ENCODE measurements at places on chromosomes 12 and 14.

DNA sequence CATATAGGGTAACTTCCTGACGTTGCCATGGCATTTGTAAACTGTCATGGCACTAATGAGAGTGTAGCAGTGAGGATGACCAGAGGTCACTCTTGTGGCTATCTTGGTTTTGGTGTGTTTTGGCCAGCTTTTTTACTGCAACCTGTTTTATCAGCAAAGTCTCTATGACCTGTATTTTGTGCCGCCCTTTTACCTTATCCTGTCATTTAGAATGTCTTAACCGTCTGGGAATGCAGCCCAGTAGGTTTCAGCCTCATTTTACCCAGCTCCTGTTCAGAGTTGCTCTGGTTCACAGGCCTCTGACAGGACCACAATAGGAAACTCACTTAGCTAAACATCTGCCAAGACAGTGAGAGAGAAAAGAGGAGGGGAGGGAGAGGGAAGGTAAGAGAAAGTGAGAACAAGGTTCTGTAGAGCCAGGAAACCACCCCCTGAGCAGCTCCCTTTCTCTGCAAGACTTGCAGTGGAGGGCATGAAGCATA is 64.8 kb upstream of the PLEKHG3 start:
- DNase-seq = no peak

DNA sequence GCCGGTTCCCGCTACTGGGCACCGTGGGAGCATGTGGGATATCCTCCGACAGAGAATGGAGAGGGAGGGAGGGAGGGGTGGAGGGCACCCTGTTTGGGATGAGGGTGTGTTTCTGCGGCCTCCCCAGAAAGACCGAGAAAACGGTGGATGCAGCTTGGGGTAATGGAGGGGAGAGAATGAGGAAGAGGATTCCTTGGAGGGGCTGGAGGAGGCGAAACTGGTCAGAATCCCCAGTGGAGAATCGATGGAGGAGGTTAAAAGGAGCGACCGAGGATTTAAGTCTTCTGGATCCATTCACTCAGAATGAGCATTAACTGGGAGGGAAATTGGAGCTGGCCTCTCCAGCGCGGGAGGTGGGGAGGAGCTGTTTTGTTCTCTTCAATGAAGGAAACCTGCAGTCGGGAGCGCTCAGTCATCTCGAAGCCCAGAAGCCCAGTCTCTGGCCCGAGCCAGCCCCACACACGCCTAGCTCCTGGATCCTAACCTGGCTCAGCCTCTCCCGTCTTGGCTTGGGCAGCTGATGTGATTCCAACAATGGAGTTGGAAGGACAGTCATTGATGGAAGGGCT is 581 bp downstream of the ARG2 start:
- no peak for DNase-seq

- DNase-seq = peak; percentile 6
Observed at GRCh38 chr12:27711317-27711682, 668 bp downstream of the MRPS35 start.

DNA sequence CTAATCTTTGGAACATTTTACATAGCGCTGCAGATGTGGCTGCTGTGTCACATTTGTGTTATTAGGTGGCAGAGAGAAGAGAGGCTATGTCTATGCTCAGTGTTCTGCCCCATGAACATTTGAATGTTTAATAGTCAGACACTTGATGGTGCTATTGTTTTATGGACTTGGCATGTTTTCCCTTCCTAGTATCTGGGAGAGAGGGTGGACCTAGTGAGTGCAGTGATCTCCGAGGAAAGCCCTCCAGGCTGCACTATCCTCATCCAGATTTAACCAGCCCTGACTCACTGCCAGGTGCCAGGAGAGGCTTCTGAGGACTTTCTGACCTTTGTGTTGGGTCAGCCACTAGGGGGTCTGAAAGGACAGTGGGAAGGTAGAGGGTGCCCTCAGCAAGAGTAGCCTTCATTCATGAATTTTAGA is 24.3 kb downstream of the ZFC3H1 start:
- DNase-seq = no peak

DNA sequence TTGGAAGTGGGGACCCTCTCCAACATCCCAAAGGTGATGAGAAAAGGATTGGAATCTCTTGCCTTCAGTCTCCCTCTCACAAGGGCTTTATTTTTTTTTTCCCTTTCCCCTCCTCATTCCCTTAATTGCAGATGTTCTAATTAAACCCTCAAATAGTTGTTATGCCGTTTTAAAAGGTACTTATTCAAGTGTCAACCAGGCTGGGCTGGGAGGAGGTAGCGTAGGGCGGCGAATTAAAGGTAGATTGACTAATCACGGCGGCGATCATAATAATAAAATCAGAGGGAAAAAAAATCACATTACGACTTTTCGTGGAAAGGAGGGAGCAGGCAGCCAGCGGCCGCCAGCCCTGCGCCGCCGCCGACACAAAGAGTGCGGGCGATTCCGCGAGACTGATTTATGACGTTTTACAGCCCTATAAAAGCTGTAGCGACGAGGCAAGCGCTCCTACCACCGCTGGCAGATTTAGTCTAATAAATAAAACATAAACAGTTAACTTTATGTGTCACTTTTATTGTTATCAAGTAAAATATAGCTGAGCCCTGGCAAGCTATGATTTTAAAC is 1.7 kb upstream of the HOXC4 start:
- no peak for DNase-seq

DNA sequence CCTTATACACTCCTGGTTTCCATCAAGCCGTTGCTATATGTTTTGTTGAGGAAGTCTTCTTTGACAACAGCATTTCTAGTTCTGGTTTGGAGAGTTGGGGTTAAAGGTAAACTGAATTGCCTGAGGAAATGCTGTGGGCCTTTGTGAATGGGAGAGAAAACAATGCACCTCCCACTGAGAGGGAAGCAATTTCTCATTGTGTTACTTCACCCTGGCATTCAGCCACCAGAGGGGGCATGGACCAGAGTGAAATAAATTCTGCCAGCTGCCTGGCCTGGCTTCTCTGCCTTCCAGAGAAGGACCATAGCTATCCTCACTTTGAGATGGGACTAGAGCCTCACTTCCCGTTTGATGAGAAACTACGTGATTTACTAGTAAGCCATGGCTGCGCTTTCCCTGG is 475.3 kb downstream of the EGLN3 start:
- DNase-seq = no peak

GRCh38 chr12:132622437-132623071 is 4.0 kb downstream of the P2RX2 start:
- no peak for DNase-seq

DNA sequence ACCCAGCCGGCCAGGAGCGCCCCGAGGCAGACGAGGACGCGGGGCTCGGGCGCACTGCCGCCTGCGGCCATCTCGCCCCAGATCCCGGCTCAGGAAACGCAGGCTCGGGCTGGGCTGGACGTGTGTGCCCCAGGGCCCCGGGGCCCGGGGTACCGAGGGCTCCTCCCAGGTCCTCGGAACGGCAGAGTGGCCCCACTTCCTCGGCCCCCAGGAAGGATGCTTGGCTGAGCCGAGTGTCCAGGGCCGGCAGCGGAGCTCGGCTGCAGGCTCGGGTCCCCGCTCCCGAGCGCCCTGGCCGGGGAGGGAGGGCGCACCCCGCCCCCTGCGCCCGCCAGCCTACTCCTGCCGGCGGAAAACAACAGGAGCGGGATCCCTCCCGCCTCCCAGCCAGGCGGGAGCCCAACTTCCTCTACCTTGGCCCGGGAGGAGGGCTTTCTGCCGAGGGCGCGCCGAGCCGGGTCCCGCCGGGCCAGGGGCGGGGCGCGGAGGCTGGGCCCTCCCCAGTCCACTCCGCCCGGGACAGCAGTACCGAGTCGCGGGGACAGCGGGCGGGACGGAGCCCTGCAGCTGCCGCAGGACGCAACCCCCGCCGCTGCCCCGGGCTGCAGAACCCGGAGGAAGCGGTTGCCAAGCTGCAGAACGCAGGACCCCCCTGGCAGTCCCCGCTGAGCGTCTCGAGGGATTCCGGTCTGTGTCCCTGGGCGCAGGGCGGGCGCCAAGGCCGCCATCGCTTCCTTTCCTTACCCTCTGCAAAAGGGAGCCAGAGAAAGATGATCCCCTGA is at the start of gene VSIG10:
Gene VSIG10, minus strand, starts transcription at position 411 of the 782 bp plus-strand sequence. Its CDS starts 340 bp downstream, at position 71.
- peak; percentile 5 for DNase-seq

DNA sequence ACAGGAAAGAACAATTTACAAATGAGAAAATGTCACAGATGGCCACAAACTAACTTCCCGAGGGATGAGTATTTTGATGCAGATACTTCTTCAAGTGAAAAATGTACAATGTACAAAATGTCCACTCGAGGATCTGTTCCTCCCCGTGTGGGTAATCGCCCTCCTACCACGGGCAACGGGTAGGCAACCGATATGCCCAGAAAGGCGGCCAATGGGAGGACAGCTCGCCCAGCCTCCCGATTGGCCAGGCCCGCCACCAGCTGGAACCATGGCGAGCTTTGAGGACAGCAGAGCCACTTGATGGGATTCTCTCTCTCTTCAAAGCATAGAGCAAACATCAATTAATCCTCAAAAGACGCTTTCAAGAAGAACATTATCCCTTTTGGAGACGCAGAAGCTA is 42.3 kb downstream of the DPF3 start:
- no peak for DNase-seq

GRCh38 chr14:98966016-98966415 is 306.0 kb downstream of the BCL11B start:
- no peak for DNase-seq

DNA sequence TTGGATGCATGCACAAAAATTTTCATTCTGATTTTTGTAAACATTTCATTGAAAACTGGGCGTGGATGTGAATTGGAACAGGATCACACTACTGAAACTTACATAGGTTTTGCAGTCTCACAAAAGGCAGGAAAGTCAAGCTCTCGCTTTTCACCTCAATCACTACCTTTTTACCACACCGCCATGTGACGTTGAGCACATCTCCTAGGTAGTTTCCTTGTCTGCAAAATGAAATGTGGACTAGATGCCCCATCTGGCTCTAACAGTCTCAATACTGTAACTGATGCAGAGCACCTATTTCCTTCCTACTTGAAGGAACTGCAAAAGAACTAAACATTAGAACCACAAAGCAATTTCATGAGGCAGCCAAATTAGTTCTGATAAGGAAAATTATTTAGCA is 4.4 kb upstream of the YY1 start:
- no peak for DNase-seq

DNA sequence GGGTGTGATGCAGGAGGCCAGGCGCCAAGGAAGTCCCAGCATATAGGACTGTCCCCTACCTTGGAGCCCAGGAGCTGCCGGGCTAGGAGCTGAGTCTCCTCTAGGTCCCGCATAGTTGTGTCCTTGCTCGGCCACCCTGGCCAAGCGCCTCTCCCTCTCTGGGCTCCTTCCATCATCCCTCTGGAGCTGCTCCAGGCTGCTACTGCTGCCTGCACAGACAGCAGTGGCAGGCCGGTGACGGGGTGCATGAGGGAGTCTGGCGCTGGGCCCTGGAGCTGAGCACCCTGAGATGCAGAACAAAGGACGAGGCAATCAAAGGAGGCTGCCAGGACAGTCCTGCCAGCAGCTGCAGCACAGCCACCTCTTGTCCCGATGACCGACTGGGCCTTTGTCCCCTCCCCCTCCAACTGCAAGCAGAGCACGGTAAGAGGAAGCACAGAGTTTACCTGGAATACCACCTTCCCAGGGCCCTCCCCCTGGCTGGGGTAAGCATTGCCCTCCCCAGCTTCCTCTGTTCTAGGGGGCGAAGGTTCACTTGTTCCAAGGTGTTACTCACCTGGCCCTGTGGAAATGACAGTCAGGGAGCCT is 10.4 kb downstream of the DTX1 start:
- no peak for DNase-seq

- no peak for DNase-seq
Observed at GRCh38 chr12:1692895-1693610, 2.2 kb downstream of the ADIPOR2 start.

GRCh38 chr12:93183940-93184671 is 193.6 kb upstream of the NUDT4 start:
- no peak for DNase-seq

- DNase-seq = no peak
Observed at GRCh38 chr12:125169870-125170269, 104.6 kb downstream of the AACS start.

- no peak for DNase-seq
Observed at GRCh38 chr12:99232324-99232723, 415.2 kb upstream of the GARIN6 start.

GRCh38 chr14:36226164-36226563 is 49.6 kb upstream of the PTCSC3 start:
- no peak for DNase-seq

GRCh38 chr12:48980953-48981756 is 3.0 kb downstream of the WNT1 start:
- DNase-seq = peak; percentile 39

GRCh38 chr14:96038920-96039632 is at the start of gene C14orf132:
Gene C14orf132, plus strand, starts transcription at chr14:96039362. Its CDS starts 139 bp downstream, at chr14:96039501.
- peak; percentile 58 for DNase-seq

DNA sequence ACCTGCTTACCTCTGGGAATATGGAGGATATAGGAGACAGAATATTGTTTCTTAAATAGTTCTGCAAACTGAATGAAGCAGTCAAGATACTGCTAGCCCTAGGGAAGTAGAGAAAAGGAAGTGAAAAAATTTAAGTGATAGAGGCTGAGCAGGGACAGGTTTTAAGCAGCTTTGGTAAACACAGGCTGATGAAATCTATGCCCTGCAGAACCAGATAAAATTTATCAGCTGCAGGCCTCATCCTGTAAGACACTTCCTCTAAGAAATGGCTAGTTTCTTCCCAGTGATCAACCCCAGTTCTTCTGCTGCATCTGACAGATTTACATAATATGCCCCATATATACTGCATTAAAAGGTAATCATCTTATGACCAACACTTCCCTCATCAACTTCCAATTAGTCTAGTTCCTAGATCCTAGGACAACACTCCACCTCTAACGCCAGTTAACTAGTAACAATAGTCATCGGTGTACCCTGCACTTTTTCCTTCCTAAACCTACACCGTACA is 1.3 kb upstream of the ESYT1 start:
- no peak for DNase-seq

DNA sequence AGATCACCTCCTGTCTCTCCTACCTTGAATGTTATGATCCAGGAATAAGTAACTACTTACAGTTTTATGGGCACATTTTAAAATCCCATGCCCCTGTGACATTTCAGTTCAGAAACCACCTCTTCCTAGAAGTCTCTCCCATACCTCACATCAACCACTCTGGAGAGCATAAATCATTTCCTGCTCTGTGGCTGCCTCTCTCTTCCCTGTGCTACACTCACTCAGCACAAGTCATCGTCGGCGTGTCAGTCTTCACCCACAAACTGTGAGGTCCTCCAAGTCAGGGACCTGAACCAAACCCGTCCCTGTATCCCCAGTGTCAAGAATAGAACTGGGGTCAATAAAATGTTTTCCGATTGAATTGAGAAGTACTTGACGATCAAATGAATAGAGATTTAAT is 863.3 kb downstream of the BCL11B start:
- DNase-seq = no peak

- DNase-seq = no peak
Observed at GRCh38 chr12:15636060-15636890, 152.9 kb downstream of the EPS8 start.

DNA sequence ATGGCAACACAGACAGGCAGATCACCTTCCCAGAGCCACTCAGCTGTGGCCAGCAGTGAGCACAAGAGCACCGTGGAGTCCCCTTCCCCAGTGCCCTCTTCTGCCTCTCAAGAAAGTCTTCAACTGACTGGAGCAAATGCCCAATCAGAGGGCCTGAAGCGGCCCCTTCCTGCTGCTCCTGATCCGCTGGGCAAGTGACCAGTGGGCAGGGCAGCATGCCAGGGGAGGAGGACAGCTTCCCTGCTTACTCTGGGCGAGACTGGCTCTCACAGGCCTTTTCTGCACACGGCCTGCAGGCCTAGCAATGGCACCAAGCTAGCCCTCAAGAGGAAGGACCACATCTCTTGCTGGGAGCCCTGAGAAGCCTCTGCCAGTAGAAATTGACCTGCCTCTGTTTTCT is 890 bp downstream of the KRT71 start:
- no peak for DNase-seq

GRCh38 chr14:94761997-94762377 is 7.9 kb downstream of the GSC start:
- DNase-seq = no peak

- no peak for DNase-seq
Observed at GRCh38 chr12:115584156-115584555, 693.3 kb downstream of the MED13L start.
